ENCODE measurements at places on chromosomes 12 and 14. TPM values are rescaled to one million over a fixed set of nuclear protein-coding genes. Genes with fewer than 3 reads are reported as not detected.

TC2N gene
- under 0.01 TPM for total RNA-seq

BLOC1S1 gene
- total RNA-seq = 233 TPM

GPRC5D gene
- not detected for total RNA-seq

CDKN3 gene
- total RNA-seq = 140 TPM

SCAF11 gene
- total RNA-seq = 60.5 TPM

FSCB gene
- total RNA-seq = not detected

PTPRO gene
- 0.15 TPM for total RNA-seq

ARHGEF25 gene
- 15.6 TPM for total RNA-seq

TROAP gene
- 40.1 TPM for total RNA-seq

FAM161B gene
- 2.4 TPM for total RNA-seq

INHBC gene
- total RNA-seq = not detected

TGM1 gene
- total RNA-seq = 1.2 TPM

SERPINA9 gene
- total RNA-seq = not detected

DIO3 gene
- not detected for total RNA-seq

CEP128 gene
- 5.4 TPM for total RNA-seq

TPPP2 gene
- total RNA-seq = not detected

PLXNC1 gene
- total RNA-seq = 0.89 TPM

METTL17 gene
- 82.7 TPM for total RNA-seq

FAIM2 gene
- total RNA-seq = 2.5 TPM

DCN gene
- 502 TPM for total RNA-seq

ADGRD1 gene
- total RNA-seq = 0.84 TPM

Data from bronchus fibroblast of lung (primary cell).